ENCODE measurements at places on chromosomes 5 and 9.

GRCh38 chr5:52807723-52808122, 20.0 kb downstream of the ITGA1 start:
- no peak for DNase-seq

DNA sequence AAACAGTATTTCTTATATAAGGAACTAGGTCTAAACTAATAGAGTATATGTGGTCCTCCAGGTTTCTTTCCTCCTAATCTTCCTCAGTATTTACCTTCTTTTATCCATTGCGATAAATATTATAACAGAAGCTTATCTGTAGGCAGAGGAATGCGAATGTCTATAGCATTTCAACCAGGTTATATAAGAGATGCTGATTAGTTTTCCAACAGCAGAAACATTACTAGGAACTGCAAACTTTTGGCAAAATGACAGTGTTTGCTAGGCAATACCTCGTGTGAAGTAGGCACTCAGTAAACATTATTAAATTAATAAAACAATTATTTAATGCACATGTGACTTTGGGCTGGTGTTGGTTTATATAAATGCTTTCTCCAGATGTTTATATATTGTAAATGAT, 206.5 kb downstream of the GABRB2 start:
- DNase-seq, result no peak

DNA sequence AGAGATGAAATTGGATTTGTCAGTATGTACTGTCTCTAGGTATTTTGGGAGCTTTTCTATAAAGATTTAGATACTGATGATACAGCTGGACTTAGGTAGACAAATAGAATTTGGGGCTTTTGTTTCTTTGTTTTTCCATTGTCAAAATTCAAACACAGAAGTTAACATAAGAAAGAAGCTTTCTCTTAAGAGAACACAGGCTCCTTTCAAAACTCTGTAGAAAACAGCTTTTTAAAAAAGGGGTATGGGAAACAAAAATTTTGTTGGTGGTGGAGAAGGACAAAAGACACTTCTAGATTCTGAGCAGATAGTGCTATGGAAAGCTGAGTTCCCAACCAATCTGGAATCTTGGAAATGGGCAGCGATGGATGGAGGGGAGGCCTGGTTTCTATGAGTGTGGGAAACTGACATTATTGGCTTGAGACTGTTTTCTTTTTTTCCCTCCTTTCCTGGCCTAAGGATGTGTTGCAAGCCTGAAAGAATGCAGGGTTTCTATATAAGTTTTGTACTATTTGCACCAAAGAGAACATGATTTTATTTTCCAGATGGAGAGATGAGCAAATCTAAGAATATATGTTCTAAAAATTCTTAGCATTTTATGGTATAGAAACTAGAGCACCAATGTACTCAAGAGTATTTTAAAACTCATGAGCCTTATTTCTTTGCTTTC, 240.0 kb downstream of the PRR16 start:
- DNase-seq, result no peak

- no peak for DNase-seq
Observed at GRCh38 chr5:102089883-102090282, 206.2 kb downstream of the SLCO4C1 start.

GRCh38 chr9:21800931-21801682, 1.3 kb upstream of the MTAP start:
- no peak for DNase-seq

DNA sequence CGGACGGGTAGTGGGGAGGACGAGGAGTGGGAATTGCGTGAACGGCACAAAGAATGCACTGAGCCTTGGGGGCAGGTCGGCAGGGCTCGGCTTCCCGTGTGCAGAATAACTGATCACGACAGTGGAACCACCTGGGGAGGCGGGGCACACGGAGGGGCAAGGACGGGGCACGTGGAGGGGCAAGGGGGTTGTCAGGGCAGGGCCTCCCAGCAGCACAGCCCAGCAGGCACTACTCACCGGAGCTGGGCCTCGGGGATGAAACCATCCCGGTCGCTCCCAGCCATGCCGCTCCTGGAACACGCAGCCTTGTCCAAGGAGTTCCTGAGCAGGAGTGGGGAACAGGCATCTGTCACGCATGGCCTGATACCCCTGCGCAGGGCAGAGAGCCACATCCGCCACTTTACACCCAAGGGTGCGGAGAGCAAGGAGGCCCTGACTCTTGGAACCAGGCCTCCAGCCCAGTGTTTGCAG, 33.4 kb downstream of the SARDH start:
- no peak for DNase-seq

DNA sequence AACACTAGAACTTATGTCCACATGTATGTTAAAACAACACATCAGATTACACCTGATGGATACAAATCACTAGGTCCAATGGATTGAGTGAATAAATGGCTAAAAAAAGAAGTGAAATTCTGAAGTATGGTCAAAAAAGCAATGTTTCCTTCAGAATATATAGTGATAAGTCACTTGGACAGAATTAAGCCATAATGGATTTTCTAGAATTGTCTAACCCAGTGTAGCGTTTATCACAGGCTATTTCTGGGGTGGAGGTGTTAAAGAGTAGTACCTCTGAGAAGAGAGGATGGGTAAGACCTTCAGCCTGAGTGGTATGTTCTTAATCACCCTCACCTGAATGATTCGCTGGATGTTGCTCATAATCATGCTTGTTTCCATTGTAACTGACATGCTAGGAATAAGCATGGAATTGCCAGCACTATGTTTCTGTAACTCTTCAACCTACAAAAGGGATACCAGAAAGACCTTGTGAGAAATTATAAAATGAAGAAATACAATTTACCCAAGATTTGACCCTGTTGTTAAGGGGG, 33.2 kb downstream of the SLC31A2 start:
- no peak for DNase-seq

- no peak for DNase-seq
Observed at GRCh38 chr9:35646153-35646532, 4.6 kb downstream of the SIT1 start.

GRCh38 chr5:135975122-135975521, 20.3 kb upstream of the LECT2 start:
- no peak for DNase-seq

DNA sequence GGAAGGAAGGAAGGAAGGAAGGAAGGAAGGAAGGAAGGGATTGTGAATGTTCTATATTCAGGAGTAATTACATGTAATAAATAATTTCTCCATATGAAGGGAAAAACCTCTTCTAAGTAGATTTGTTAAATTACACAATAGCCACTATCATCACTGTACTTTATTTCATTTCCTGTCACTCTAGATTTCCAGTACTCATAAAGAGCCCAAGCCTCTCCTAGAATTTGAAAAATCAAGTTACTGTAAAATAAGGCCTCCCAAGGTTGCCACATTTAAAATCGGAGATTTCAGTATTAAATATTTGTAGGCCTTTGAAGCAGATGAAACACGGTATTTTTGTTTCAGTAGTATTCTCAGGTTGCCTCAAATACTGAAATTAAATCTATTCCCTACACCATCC, 499.0 kb downstream of the CDH10 start:
- no peak for DNase-seq

GRCh38 chr5:7867260-7867659, 1.6 kb downstream of the FASTKD3 start:
- DNase-seq, result no peak

- no peak for DNase-seq
Observed at GRCh38 chr5:147309621-147310020, 74.8 kb downstream of the STK32A start.

GRCh38 chr9:93177676-93178075, 6.3 kb upstream of the WNK2 start:
- DNase-seq, result no peak

GRCh38 chr5:66929995-66930394, 266.6 kb downstream of the CD180 start:
- no peak for DNase-seq

DNA sequence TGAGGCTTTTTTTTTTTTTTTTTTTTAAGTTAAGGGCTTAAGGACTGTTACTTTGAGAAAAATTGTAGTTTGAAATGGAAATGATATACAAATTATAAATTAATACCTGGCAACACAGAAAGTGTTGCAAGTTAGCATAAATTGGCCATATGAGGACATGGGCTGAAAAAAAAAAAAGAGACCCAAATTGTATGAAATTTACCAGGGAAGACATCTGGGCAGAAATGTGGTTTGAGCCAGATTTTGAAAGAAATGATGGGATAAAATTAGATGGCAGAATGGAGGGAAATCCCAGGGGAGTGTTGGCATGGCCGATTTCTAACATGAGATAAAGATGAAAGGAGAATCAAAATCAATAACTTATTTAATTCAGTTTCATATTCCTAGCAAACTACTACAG, 472.1 kb downstream of the CTNND2 start:
- DNase-seq, result no peak

DNA sequence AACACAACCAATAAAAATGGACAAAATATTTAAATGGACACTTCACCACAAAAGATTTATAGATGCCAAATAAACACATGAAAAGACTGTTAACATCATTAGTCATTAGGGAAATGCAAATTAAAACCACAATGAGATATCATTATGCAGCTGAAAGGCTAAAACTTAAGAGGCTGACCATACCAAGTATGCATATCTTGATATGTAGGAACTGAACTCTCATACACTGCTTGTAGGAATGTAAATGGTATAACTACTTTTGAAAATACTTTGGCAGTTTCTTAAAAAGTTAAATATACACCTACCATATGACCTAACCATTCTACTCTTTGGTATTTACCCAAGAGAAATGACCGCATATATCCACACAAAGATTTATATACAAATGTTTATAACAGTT, 13.6 kb upstream of the ADAMTS12 start:
- no peak for DNase-seq

DNA sequence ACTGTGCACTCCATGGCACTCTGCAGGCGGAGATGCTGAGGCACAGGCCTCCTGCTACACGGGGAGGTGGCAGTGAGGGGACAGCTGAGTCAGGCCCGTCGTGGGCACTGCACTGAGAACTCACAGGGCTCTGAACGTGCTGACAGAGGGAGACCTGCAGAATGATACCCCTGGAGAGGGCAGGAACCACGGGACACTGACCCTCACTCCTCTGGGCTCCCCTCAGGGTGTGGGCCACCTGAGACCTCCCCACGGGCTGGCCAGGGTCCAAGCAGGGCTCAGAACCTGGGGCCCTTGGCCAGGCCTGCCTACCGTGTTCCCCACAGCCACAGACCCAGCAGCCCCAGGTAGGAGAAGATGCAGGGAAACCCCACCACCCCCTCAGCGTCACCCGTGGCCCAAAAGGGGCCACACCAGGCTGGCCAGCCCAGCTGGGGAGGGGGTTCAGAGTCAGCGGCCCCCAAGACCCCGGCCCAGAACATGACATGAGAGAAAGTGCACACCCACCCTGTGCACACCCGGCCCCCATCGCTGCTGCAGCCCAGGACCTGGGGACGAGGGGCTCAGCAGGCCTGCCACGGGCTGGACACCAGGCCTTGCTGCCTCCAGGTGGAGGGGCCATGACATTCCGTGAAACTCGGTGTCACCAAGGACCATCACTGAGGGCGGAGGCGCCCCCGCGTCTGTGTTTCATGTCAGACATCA, 30.9 kb downstream of the GLT6D1 start:
- DNase-seq, result no peak

DNA sequence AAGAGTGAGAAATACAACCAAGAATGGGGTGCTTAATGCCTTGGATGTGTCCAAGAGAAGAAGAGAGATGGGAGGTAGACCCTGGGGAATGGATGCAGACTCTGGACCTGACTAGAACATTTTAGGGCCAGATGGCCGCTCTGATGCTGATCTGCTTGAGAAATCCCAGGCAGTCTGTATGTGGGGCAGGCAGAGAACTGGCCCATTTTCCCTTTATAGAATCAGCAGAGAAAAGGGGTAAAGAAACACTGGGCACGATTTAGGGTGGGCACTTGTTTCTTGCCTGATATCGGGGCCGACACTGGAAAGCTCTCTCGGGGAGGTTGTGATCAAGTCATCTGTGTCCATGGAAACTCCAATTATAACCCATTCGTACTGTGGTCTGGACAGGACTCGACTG, 118.5 kb upstream of the FSTL4 start:
- no peak for DNase-seq

DNA sequence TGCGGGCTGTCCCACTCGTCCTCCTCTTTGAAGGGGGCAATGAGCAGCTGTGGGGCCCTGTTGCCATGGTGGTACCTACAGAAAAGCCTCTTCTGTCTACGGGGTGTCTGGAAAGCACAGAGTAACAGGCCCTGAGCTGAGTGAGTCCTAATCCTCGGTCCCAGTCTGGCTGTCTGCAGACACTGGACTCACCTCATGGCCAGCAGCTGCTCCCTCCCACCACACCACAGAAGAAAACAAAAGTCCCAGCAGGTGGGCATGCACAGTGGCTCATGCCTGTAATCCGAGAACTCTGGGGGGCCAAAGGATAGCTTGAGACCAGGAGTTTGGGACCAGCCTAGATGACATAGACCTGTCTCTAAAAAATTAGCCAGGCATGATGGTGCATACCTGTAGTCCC, 19.9 kb downstream of the P4HA2 start:
- no peak for DNase-seq

DNA sequence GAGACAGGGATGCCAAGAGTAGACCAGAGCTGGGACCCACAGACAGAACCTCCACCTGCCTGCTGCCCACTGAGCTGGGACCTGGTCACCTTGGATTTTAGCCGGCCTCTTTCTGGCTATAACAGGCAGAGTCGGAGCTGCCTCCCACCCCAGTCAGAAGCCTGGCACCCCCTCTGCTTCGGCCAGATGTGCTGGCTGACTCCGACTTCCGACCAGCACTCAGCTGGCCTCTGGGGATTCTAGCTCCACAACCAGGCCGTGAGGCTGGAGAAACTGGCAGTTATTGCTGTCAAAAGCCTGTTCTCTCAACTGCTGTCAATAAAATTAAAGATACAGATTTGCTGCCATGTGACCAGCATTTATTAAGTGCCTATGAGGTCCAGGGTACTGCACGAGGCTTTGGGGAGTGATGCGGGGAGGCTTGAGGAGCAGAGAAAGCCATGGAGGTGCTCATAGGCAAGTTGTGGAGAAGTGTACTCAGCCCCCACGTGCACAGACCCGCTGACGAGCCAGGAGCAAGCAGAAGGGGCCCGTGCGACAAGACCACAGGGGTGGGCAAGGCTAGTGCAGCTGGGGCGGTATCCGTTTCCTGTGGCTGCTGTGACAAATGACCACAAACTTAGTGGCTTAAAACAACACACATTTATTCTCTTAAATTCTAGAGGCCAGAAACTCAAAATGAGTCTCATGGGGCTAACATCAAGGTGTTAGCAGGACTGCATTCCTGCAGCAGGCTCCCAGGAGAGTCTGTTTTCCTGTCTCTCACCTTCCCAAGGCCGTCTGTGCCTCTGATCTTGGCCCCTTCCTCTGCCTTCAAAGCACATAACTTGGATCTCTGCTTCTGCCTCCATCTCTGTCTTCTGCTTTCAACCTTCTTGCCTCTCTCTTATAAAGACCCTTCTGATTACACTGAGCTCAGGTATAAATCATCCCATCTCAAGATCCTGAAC, 13.1 kb downstream of the GFI1B start:
- no peak for DNase-seq

GRCh38 chr5:150230842-150231241, 41.0 kb downstream of the SLC6A7 start:
- no peak for DNase-seq

DNA sequence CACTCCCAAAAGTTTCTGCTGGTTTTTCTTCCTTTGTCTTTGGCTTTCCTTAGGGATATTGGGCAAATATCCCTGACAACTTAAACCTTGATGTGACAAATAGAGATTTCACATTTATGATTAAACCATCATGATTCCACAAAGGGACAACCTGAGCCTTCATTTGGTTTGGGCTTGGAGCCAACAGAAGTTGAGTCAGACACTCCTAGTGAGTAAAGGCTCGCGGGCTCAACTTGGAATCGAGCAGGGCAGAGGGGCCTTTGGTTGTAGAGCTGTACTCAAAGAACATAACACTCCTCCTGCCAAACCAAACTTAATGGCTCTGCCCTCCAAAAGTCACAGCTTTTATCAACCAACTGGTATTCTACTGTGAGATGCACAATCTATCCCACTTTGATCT, 290.2 kb upstream of the MAP3K1 start:
- no peak for DNase-seq

All from stimulated activated CD8-positive, alpha-beta memory T cell treated with anti-CD3 and anti-CD28 coated beads, Interleukin-7, amount 100 ng/mL, for 24 hours (primary cell).